ENCODE measurements at places on chromosomes 6 and 20. TPM values are rescaled to one million over a fixed set of nuclear protein-coding genes. Genes with fewer than 3 reads are reported as not detected.

DNA sequence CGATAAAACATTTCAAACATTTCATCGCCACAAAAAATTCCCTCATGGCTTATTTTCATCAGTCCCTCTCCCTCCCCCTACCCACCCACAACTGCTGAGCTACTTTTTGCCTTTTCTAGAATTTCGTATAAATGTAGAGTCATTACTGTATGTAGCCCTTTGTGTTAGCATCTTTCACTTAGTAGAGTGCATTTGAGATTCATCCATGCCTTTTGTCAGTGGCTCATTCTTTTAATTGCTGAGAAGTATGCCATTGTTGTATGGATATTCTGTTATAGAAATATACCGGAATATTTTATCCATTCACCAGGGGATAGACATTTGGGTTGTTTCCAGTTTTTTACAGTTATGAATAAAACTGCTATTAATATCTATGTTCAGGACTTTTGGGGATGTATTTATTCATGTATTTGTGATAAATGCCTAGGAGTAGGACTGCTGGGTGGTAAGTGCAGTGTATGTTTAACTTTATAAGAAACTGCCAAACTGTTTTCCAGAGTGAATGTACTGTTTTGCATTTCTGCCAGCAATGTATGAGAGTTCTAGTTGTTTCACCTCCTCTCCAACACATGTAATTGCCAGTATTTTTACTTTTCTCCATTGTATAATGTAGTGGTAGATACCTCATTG, 50.4 kb downstream of the FOXO3 start:
- DNase-seq: no peak

GRCh38 chr6:45450831-45451230, 73.1 kb upstream of the SUPT3H start:
- no peak for DNase-seq

TCF15 gene
- total RNA-seq: 4.2 TPM

DNA sequence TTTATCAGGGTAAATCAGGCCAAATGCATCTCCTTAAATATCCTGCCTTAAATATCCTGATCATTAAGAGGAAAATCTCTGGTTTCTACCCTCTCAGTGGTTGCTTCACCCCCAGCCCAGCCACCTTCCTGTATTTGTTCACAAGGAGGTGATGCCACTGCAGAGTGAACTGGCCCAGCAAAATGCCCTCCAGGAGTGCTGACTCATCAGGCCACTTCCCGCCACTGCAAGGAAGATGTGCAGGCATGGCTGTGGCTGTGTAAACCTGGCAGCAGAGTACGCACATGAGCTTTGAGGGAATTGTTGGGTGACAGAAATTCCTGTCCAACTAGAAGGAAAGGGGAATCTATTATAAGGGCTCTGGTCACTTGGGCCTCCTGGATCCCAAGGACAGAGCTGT, 13.8 kb downstream of the NQO2 start:
- peak; percentile 13 for DNase-seq

HSPA12B gene
- total RNA-seq: 0.97 TPM

HTR1E gene
- not detected for total RNA-seq

DCBLD1 gene
- 12.0 TPM for total RNA-seq

SPATA2 gene
- total RNA-seq: 11.5 TPM

C20orf96 gene
- 2.1 TPM for total RNA-seq

CRISP1 gene
- total RNA-seq: not detected

- DNase-seq: no peak
Measured at GRCh38 chr6:139482287-139482686, 107.8 kb upstream of the CITED2 start.

TP53TG5 gene
- total RNA-seq: not detected

GRCh38 chr20:62910217-62910766, 16.0 kb downstream of the DIDO1 start:
- no peak for DNase-seq

TFAP2C gene
- total RNA-seq: 38.4 TPM

GRCh38 chr6:79571030-79571367, 33.8 kb upstream of the LCA5 start:
- DNase-seq: no peak

BEND6 gene
- 1.8 TPM for total RNA-seq

JAG1 gene
- total RNA-seq: 21.9 TPM

DNA sequence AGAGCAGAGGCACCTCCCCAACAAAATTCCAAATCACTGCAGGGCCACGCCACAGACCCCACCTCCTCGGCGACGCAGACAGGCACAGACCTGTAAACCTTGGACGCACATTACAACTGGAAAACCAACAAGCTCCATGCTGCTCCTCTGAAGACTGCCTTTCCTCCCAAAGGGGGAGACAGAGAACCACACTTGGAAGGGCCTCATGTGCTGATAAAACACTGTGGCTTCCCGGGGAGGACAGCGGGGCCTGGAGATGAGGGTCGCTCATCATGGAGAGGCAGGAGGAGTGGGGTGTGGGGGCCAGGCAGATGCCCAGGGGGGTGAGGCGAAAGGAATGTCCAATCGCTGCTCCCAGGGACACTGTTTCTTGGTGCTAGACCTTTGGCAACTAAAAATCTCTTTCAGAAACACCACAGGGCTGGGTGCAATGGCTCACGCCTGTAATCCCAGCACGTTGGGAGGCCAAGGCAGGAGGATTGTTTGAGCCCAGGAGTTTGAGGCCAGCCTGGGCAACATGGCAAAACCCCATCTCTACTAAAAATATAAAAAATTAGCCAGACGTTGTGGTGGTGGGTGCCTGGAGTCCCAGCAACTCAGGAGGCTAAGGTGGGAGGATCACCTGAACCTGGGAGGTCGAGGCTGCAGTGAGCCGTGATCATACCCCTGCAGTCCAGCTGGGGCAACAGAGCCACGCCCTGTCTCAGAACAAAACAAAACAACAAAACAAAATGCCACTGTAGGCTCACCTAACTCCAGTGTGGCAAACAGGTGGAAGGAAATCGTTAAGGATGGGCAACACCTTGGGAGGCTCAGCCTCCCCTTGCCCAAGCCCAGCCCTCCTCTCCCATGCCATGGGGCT, 53.8 kb downstream of the ABHD12 start:
- peak; percentile 79 for DNase-seq

GRCh38 chr6:106512048-106512967, 117.0 kb downstream of the RTN4IP1 start:
- DNase-seq: peak; percentile 76

- DNase-seq: peak; percentile 33
Measured at GRCh38 chr6:32589596-32590449, at the start of gene HLA-DRB1. HLA-DRB1 (minus strand) TSS chr6:32589848; CDS start chr6:32589742, 106 bp downstream.

GRCh38 chr6:41193171-41193734, 7.7 kb downstream of the TREML2 start:
- DNase-seq: no peak

GRCh38 chr20:35191419-35192117, 19.7 kb downstream of the PROCR start:
- no peak for DNase-seq

GRCh38 chr20:49308875-49309274, 31.0 kb upstream of the ZNFX1 start:
- DNase-seq: no peak

GRCh38 chr6:90066697-90067096, 172.4 kb downstream of the GJA10 start:
- DNase-seq: no peak

GRCh38 chr6:31836474-31837368, 9.2 kb downstream of the HSPA1B start:
- no peak for DNase-seq

- DNase-seq: peak; percentile 85
Measured at GRCh38 chr6:52503323-52503747, 73.5 kb downstream of the TRAM2 start.

GRCh38 chr20:41501376-41501775, 116.8 kb downstream of the CHD6 start:
- no peak for DNase-seq

DNA sequence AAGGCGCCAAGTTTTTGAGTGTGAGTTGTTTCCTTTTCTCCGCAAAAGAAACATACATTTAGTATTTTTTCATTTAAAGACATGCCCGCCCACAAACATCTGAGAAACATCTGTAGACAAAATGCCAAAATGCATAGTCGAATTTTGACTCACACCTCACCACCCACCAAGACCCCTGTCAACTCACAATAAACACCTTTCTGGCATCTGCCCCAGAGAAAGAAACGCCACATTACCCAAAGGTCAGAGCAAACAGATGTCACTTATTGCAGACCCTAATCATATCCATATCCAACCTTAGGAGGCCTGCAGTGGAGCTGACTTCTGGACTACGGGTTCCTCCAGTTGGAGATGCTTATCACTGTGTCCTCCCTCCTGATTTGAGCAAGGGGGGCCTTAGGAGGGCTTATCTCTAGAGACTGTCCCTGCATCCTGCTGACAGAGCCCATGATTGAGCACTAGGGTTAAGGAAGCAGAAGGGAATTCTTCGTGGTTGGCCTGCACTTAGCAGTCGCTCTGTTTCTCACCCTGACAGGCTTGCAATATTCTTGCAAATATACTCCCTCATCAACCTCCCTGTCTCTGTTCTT, 90.5 kb upstream of the TBX18 start:
- no peak for DNase-seq

- no peak for DNase-seq
Measured at GRCh38 chr6:34543421-34543820, 12.7 kb downstream of the SPDEF start.

- DNase-seq: peak; percentile 63
Measured at GRCh38 chr6:89410231-89410761, 1.8 kb downstream of the RRAGD start.

- no peak for DNase-seq
Measured at GRCh38 chr6:167851370-167851952, 24.8 kb downstream of the AFDN start.

- no peak for DNase-seq
Measured at GRCh38 chr6:42440027-42440426, 11.7 kb downstream of the TRERF1 start.

BPHL gene
- total RNA-seq: 30.7 TPM

GRCh38 chr20:19784511-19785172, 26.6 kb downstream of the RIN2 start:
- DNase-seq: peak; percentile 60

- DNase-seq: no peak
Measured at GRCh38 chr6:114272582-114272981, 70.2 kb downstream of the HS3ST5 start.

- DNase-seq: no peak
Measured at GRCh38 chr20:16615199-16615598, 42.0 kb upstream of the KIF16B start.

GRCh38 chr6:43610431-43610830, 18.6 kb downstream of the GTPBP2 start:
- no peak for DNase-seq

- DNase-seq: peak; percentile 57
Measured at GRCh38 chr6:139373928-139374356, 506 bp downstream of the CITED2 start.

CCN6 gene
- total RNA-seq: not detected

DNA sequence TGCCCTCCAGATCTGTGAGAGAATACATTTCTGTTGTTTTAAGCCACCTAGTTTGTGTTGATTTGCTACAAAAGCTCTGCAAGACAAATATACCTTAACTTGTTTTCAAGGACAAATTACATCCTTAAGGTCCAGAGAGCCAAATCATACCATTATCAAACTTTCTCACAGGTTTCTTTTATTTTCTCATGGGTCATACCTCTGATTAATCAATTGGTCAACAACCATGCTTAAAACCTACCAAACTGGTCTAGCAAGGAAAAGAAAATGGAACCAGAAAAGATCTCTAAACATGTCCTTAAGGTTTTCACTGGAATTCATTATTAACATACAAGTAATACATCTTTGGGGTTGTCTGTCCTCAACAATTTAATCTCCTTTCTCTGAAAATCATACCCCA, 535.0 kb downstream of the CD83 start:
- no peak for DNase-seq

- DNase-seq: no peak
Measured at GRCh38 chr6:142635130-142635529, 309.8 kb downstream of the HIVEP2 start.

- no peak for DNase-seq
Measured at GRCh38 chr6:128963561-128963960, 80.6 kb downstream of the LAMA2 start.

PPDPF gene
- 94.2 TPM for total RNA-seq

DNA sequence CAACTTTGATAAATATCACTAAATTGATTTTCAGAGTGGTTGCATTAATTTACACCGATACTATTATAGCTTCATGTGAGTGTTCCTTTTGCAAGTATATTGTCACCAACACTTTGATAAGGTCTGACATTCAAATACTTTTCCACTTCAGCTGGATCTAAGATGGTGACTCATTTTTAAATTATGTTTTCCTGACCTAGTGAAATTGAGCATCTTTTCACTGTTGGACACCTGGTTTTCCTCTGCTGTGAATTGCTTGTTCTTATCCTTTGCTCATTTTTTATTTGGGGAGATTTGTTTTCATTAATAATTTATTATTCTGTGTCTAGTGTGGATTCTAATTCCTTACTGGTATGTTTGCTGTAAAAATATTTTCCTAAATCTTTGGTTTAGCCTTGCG, 85.2 kb upstream of the PRDM1 start:
- DNase-seq: no peak

GRCh38 chr6:82917346-82918064, 148.1 kb downstream of the UBE3D start:
- DNase-seq: no peak

GPLD1 gene
- 2.5 TPM for total RNA-seq

DNA sequence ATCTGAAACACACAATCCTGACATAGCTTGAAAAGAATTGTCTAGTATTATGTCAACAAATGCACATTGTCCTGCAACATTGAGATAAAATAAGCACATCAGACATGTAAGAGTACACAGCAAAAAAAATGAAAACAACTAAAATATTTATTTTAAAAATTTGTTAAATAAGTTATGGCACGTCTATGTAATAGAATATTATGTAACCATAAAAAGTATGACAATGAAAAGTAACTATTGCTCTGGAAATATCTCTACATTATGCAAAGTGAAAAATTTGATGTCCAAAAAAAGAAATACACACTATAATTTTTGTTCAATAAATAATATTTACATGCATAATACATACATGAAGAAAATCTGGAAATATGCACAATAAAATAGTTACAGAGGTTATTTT, 9.3 kb upstream of the ID4 start:
- no peak for DNase-seq

DNA sequence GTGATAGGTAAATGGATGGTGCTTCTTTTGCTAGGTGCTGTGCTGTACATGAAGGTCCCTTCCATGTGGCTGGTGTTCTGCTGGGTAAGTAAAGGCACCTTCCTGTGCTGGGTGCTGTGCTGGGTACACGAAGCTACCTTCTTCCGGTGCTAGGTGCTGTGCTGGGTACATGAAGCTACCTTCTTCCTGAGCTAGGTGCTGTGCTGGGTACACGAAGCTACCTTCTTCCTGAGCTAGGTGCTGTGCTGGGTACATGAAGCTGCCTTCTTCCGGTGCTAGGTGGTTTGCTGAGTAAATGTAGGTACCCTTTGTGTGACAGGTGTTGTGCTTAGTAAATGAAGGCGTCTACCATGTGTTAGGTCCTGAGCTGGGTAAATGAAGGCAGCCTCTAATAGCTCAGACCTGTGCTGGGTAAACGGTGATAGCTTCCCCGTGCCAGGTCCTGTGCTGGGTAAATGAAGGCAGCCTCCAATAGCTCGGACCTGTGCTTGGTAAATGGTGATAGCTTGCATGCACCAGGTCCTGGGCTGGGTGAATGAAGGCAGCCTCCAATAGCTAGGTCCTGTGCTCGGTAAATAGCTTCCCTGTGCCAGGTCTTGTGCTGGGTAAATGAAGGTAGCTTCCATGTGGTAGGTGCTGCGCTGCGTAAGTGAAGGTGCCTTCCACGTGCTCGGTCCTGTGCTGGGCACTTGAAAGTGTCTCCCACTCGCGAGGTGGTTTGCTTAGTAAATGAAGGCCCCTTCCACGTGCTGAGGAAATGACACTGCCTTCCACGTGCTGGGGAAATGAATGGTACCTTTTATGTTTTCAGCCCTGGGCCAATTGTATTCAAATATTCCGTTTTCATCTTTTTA, 115.5 kb downstream of the ERMARD start:
- DNase-seq: peak; percentile 28

Data from H7 (cell line).